ENCODE measurements at places on chromosomes 6 and 20.

DNA sequence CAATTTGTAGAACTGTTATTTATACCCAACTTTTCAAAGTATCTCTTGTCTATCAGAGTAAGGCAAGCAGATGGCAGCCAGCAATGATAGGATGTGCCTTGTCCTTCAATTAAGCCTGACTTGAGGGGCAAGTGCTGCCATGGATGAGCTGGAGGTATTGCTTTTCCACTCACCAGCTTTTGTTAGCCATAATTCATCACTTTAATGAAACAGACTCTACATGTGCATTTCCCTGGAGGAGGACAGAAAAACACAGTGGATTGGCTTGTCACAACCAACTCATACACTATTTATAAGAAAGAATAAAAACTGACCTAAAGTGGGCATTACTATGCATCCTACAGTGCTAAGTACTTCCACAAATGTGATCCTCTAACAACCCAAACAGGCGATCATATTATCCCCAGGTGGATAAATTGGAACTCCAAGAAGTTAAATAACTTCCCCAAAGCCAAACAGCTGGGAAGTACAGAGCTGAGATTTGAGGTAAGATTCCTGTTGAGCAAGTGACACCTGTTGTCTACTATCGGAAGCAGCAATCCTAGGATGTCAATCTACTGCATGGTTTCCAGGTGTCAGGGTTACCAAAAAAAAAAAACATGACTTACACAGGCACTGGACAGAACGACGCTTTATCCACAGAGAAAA lies 73.9 kb upstream of the NRSN1 start:
- DNase-seq: no peak

DNA sequence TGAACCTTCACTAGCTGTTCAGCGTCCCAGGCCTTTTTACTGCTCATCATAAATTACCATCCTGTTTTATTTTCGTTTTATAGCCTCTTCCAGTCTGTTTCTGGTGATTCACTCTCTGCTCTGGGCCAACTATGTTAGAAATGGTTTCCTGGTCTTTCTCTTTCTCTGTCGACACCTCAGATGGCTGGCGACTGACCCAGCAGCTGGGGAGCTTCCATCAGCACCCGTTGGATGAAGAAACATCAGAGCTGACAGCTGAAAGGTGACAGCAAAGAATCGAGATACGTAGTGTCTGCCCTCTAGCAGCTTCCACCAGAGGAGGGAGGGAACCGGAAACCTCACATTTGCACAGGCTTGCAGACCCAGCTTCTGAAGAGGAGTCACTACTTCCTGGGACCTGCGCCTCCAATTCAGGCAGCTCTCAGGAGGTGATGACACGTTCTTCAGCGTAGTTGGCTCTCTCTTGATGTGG lies 82.9 kb upstream of the MLN start:
- no peak for DNase-seq

DNA sequence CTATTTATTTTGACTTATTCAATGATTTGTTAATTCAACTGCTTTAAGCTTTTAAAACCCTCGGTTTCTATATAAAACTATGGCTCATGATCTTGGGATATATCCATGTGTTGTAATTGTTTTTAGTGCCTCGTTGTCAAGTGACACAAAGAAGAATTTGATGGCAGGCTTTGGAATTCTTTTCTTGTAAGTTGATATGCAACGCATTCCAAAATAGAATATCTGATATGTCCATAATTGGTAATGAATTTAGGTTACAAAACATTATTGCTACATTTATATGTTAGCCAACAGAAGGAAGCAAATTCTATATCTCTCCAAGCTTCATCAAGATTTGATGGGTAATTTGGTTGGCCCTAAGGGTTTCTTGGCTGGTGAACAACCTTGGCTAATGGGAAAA lies 220.4 kb upstream of the RIMS1 start:
- DNase-seq: no peak

GRCh38 chr6:26520237-26520849 lies 17.8 kb upstream of the HMGN4 start:
- no peak for DNase-seq

DNA sequence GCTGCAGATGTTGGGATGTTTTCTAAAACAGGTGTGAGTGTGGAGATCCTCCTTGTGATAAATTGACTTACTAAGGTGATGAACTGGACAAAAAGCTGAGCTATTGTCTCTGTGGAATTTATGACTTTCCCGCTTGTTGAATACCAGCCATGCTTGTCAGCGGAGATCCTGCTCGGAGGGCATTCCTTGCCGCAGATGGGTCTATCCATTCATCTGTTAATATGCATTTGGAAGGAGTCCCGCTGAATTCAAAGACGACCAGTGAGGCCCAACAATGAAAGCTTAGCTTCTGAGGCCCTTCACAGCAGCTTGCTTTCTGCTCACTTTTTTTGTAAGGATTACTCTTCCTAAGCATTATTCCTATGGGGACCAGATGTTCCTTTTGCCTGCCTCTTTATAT lies 124.9 kb downstream of the TIAM2 start:
- no peak for DNase-seq

DNA sequence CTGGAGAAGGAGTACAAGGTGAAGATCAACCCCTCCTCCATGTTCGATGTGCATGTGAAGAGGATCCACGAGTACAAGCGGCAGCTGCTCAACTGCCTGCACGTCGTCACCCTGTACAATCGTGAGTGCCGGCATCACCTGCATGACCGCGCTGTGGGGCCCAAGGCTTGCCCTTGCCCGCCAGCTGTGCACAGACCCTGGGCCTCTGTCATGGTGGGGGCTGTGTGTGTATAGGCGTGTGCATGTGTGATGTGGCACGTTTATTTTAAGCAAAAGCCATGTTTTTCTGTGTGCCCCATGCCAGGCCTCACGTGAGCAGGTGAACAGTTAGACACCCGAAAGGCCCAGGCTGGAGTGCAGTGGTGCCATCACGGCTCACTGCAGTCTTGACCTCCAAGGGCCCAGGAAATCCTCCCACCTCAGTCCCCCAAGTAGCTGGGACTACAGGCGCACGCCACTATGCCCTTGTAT lies 36.3 kb downstream of the PYGB start:
- DNase-seq: no peak

DNA sequence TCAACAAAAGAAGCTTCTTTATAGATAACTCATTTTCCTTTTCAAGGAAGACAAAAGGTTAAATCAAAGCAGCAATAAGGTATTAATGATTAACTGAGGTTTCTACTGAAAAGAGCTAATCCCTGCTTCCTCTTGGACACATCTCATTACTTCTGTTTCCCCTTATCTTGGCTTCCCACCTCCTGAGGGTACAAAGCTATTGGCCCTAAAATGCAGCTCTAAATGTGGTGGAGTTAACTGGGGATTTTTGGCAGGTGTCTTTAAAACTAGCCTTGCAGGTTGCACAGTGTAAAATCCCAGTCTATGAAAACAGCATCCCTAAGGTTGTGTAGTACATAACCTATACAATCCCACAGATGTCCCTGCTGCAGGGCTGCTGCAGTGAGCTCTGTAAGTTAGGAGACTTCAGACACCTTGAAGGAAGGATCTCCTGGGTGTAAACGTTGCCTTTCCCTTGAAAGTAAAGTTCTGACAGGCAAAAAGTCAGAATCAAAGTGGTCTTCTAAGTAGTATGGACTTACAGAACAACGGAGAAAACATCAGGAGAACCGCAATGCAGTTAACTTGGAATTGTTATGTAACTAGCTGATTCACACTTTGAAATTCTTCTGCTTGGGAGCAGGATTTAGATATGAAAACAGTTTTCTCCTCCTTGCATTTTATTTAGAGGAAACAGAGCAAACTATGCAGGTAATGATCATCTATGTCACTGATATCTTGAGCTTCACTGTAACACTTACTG lies 71.7 kb upstream of the TRAF3IP2 start:
- peak; percentile 29 for DNase-seq

GRCh38 chr6:153931431-153931830 lies 107.6 kb upstream of the OPRM1 start:
- no peak for DNase-seq

DNA sequence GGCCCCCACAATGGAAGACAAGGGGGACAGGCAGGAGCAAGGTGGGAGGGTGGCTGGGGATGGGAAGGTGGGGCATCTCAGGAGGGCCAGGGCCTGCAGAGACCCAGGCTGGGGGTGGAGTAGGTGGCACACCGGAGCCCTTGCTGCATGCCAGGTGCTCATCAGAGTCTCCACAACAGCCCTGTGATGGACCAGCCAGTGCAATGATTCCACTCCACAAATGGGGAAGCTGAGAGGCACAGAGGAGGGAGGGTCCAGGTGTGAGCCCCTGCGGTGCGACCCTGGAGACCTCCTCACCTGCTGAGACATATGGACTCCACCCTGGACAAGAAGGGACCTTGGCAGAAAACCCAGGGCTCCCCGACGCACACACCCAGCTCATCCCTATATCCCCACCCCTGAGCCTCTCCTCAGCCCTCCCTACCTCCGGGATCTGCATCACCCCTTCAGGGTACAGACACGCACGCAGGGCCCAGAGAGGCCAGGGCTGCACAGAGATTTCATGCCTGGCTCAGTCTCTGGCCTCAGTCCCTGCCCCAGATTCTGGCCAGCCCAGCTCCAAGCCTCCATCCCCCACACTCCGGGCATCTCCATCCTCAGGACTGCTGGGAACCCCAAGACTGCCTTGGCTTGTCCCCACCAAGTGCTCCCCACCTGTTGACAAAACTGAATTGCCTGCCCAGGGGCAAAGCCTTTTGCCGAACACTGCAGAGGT lies 7.1 kb upstream of the GRM4 start:
- DNase-seq: no peak

DNA sequence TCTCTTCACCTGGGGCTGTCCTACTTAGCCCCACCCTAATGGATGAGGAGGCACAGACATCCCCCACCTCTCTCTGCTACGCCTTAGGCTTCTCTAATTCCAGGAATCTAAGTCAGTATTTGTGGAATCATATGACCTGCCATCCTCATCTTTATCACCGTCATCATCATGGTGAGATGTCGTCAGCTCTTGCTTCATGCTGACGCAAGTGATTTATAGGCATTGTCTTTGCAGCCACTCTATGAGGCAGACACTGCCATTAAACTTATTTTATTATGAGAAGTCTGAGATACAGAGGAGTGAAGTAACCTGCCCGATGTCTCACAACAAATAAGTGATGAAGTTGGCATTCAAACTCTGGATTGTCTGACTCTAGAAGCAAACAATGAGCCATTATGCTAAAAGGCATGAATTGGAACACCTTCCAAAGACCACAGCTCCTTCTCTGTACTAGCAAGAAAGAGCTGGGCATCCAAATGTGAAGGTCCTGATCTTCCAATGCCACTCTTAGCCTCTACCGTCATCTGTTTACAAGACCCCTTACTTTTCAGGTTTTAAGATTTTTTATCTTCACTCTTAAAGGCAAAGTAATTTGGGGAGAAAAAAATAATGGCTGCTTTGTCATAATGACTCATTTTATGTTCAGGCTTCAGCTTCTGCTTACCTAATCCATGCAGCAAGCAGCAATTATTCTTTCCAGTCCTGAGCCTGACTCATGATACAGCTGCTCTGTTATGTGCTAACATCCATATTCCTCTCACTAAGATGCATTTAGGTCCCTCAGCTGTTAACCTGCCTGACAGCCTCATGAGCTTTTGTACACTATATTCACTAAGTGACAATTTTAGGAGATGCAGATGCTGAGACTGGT lies 113.7 kb upstream of the BCLAF1 start:
- DNase-seq: no peak

GRCh38 chr20:48384147-48384818 lies 443.5 kb downstream of the PREX1 start:
- DNase-seq: no peak

- DNase-seq: peak; percentile 54
Observed at GRCh38 chr20:4896971-4897497, 104.3 kb downstream of the SLC23A2 start.

- no peak for DNase-seq
Observed at GRCh38 chr6:56683882-56684281, 41.2 kb upstream of the DST start.

GRCh38 chr6:145809785-145810184 lies 4.8 kb downstream of the FBXO30 start:
- no peak for DNase-seq

DNA sequence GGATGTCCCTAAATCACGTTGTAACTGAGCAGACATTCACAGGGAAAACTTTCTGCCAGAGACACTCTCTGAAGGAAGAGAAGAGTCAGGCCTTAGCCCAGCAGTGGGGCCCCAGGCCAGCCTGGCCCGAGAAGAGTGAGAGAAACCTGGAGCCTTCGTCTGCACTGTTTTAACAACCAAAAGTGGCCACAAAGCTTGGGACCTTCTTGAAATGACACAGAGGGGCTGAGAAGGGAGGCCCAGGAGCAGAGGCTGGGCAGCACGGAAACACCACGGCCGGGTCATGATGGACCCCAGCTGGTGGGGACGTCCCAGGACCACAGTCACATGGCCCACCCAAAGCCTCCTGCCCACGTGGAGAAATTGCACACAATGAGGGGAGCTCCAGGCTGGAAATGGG lies 126.8 kb upstream of the THBS2 start:
- DNase-seq: peak; percentile 55

DNA sequence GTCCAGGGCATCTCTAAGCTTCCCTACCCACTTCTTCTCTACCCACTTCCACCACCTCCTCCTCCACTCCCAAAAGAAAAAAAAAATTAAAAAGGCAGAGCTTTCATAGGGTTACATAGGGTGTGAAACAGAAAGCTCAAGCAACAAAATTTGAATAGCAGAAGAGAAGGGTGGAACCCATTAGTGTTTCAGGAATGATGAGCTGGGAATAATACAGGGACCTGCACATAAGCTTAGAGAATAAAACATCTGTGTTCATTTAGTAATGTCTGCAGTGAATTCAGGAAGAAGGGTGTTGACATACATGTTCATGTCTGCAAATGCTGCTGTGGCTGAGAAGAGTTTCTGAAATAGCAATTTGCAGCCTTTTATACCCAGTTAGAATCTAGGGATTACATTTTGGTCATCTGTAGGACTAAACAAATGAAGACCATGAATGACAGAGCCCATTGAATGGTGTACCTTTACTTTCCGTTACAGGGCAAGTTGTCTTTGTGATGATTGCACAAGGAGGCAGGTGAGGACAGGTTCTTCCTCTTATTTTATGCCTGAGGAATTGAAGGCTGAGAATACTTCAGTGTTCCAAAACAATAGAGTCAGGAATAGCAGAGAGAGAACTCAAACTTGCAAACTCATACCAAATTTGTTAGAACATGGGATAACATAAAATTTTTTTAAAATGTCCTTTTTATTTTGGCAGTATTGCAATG lies 975.1 kb downstream of the TFAP2A start:
- no peak for DNase-seq

GRCh38 chr20:38303908-38304379 lies at the start of gene BPI:
TSS of gene BPI (plus strand) at chr20:38304156. CDS start at chr20:38304224, 68 bp downstream.
- DNase-seq: no peak

GRCh38 chr6:112466373-112467151 lies 119.4 kb downstream of the RFPL4B start:
- DNase-seq: no peak

GRCh38 chr6:47822856-47823554 lies 41.2 kb downstream of the OPN5 start:
- no peak for DNase-seq

DNA sequence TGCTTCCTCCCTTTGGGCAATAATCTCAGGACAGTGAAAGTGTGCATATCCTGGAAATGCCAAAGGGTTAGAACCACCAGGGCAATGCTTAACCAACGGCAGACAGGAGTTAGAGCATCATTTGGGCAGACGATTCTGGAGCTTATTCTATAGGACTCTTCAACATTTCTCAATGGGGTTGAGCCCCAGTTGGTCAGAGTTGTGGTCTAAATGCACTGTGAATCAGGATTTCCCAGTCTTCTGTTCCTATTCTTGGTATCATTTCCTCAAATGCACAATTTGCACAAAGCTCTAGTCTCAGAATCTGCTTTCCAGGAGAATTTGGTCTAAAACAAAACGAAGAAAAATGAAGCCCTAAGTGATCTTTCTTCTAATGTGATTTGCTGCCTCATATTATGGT lies 389.6 kb upstream of the JAG1 start:
- DNase-seq: no peak
